ENCODE measurements at places on chromosomes 3 and 15.

DNA sequence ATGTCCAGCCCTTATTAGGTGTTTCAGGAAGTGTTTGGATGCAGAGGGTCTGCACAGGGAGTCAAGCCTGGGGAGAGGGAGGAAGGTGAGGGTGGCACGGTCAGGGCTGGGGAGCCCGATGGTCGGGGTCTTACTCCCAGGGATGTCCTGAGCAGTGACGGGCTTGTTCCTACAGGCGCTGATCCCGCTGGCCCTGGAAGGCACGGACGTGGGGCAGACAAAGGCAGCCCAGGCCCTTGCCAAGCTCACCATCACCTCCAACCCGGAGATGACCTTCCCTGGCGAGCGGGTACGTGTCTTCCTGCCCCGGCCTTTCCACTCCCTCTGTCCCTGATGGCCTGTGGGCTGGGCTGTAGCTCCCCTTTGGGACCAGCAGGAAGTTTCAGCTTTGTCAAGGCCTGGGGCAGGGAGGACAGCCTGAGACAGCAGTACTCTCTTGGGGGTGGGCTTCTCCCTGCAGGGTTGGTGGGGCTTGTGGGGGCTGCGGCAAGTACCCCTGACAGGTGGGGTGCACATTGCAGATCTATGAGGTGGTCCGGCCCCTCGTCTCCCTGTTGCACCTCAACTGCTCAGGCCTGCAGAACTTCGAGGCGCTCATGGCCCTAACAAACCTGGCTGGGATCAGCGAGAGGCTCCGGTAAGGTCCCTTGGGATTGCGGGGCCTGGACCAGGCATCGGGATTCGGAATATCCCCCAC, 4.6 kb upstream of the RCCD1 start:
- DNase-seq: no peak

GRCh38 chr15:70475407-70475781, 288.0 kb downstream of the UACA start:
- no peak for DNase-seq

GRCh38 chr3:177522051-177522450, 324.8 kb upstream of the TBL1XR1 start:
- DNase-seq: no peak

DNA sequence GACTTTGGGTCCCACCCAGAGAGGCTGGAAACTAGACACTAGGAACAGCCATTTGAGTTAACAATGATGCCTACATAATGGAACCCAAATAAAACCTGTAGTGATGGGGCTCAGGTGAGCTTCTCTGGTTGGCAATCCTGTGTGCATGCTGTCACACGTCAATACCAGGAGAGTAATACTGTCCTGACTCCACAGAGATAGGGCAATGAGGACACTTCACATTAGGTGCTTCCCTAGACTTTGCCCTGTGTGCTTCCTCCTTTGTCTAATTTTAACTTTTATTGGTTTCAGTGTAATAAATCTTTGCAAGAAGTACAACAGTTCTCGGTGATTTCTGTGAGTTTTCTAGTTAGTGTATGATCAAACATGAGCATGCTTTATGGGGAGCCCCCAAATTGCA, 281.8 kb upstream of the ARRDC4 start:
- no peak for DNase-seq

- DNase-seq: peak; percentile 88
Observed at GRCh38 chr15:31352911-31353811, 26.5 kb downstream of the KLF13 start.

- DNase-seq: no peak
Observed at GRCh38 chr15:60821462-60822061, 342.6 kb upstream of the ICE2 start.

GRCh38 chr3:49387721-49388120, 24.1 kb downstream of the RHOA start:
- no peak for DNase-seq

DNA sequence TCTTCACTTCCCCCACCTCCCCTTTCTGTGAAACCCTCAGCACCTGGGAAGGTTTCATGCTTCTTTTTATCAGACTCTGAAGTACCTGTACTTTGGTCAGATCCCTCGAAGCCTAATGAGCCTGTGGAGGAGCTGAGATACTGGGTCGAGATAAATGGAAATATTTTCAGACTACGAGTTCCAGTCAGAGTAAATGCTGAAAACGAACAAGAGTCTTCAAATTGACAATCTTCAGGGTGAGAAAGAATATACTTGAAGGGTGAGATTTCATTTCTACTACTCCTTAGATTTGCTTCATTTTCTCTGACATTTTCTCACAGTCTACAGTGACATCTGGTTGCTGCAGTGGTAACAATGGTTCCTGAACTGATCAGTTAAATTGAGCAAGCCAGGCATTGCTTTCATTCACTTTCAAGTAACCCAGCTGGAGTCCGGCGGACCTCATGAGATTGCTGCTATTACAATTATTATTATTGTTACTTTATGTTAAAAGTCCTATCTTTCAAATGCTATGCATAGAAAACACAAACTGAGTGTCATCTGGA, 337.2 kb downstream of the VGLL3 start:
- DNase-seq: no peak

DNA sequence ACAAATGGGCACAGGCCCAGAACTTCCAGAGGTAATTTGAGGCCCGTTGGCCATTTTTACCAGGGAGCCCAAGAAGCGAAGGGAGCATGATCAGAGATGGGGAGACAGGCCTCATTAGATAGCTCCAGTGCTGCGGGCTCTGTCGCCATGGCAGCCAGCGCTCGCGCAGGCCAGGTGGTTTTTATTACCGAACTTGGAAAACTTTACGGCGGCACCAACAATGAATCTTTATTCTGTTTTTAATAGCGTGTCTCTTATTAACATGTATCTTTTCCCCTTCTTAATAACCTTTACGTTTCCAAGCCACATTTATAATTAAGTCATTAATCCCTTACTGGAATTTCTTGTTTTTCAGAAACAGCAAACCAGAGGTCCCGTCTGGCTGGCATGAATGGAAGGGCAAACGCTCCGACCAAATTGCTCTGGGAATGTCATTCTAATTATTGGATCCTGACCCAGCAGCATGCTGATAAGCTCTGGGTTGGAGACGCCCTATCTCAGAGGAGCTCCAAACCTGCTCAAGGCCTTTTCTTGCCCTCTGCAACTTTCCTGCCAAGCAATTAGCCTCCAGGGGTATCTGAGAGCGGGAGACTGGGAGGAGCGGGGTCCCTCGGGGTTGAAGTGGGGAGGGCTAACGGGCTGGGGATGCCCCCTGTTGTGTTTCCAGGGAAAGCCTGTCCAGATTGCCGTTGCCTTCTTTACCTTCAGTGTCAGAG, 256.4 kb downstream of the TLE3 start:
- no peak for DNase-seq

DNA sequence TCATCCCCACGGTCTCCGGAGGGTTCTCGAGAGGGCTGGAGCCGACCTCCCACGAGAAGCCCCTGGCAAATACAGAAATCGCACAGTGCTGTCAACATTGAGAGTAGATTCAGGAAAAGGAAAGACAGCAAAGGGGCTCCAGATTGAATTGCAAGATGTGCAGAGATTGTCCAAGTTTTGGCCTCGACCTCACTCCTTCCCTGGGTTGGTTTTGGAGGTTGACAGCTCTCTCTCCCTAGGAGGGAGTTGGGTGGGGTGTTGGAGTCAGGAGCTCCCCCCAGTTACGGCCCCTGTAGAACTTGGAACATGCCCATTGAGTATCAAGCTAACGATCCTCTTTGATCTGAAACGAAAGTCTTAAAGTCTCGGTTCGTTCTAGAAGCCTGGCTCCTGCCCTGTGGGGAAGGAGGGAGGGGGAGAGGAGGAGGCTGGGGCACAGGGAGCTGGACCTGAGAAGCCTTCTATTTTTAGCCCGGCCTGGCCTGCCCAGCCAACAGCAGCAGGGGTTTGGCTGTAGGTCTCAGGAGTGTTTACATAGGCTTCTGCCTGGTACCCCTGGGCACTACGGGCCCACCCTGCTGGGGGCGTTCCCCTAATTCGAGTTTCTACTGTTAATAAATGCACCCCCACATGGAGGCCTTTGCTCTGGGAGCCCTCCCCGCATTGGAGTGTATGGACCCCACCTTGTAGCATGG, 672 bp upstream of the KY start:
- DNase-seq: peak; percentile 83

GRCh38 chr15:69038508-69038907, 24.0 kb downstream of the NOX5 start:
- DNase-seq: no peak

DNA sequence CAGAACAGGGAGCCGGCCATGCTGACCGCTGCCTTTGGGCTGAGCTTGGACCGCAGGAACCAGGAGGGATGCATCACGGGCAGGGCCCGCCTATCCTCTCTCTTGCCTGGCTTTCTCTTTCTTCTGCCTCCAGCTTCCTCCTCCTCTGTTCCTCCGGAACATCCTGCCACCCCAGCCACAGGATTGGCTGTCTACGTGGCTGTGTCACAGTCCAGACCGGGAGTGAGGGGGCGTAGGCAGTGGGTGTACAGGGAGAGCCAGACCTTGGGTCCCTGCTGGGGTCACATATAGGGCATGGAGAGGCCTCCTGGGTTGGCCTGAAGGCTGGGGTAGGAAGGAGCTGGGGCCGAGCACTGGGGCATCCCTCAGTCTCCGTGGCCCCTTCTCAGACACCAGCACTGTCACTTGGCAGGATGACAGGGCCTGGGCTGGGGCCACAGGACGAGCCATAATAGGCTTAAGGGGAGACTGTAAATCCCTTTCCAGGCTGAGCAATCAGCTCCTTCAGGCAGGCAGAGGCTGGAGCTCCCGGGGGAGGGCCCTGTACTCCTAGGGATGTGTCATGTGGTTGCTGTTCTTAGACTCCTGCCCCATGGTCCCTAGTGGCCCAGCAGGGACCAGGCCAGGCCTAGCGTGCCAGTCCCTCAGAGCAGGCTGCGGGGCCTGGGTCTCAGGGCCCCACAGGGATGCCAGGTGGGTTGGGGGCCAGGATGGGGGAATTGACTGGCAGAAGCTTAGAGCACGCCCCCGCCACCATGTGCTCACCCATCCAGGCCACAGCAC, 25.4 kb downstream of the LINGO1 start:
- no peak for DNase-seq

- peak; percentile 68 for DNase-seq
Observed at GRCh38 chr3:46695177-46695961, 1.9 kb upstream of the ALS2CL start.

DNA sequence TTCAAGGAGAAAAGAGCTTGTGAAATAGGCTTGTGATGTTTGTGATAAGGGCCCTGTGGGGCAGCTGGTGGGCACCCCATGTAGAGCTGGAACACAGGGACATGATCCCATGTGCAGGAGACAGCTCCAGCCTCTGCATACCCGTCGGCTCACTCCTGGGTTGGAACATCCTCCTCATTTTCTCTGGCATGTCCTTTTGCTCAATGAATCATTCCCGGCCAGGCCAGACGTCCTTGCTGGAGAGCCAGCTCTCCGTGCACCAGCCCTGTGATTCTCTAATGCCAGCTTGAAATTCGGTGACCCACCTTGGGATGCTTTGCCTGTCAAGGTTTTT, 77.3 kb downstream of the SMAD3 start:
- no peak for DNase-seq

DNA sequence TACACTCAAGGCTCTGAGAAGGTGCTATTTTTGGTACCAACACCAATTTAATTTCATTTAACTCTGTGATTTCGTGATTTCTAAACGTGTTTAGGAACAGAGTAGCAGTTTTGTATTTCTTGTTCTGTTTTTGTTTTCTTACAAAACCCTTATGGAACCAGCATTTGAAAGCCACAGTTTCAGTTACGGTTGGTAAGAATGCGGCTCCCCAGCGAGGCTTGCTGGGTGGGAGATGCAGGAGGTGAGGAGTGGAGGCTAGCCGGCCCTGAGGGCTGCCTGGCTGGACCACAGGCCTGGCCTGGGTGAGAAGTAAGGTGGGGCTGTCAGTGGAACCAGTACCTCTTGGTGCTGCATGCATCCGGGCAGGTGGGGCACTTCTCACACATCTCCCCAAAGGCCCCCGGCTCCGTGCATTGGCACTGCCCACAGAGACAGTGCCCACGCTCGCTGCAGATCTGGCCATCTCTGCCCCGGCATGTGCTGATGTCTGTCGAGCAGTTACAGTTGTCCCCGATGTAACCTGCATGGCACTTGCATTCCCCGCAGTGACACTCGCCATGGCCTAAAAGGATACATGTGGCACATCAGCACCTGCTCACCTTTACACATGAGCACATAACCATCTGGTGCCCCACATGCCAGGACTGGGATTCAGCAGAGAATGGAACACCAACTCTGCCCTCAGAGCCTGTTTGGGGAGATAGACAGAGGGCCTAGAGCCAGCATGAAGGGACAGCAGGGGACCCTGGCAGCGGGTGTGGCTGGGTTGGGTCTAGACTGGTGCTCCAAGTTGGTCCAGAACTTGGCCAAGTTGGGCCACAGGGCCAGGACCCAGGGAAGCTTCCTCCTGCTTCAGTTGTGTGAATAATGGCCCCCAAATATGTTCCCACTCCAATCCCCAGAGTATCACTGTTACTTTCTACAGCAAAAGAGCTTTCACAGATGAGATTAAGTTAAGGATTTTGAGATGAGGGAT, 43.4 kb downstream of the UMPS start:
- DNase-seq: no peak

DNA sequence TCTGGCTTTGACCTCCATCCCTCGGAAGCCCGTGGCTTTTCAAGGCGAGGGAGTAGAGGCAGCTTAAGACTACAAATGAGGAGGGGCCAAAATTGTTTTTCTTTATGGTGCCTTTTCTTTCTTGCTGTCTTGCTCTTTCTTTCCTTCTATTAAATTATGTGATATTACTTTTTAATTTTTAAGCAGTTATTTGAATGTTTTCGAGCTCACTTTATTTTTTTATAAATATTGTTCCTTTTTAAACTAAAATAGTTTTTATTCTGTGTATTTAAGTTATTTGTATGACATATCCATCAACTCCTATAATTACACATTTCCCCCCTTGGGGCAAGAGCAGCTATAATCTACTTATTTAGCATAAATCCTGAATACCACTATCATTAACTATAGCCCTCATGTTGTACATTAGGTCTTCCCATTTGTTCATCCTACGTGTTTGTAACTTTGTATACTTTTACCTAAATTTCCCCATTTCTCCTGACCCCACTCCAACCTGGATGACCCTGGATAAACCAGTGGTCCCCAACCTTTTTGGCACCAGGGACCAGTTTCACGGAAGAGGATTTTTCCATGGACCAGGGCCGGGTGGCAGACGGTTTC, 622 bp upstream of the PLSCR1 start:
- DNase-seq: no peak

GRCh38 chr15:68900027-68900426, 30.3 kb upstream of the SPESP1 start:
- no peak for DNase-seq

DNA sequence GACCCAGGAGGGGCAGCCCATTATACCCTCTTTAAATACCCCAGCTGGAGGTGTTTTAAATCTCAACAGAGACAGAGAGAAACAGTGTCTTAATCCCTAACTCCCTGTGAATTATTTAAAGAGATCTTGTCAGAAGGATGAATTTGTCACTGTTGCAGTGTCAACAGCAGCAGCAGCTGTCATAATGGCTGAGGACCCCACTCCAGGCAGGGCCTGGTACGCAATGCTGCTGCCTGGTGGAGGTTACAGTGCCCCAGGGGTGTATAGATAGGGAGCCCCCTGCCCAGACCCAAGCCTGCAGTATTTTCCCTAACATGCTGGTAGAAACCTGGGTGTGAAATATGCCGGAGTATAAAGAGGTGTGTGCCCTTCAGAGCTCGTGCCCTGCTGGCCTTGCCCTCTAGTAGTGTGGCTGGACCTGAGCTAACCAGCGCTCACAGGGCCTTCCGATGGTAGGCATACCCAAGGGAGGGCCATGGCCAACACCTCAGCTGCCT, 143.0 kb downstream of the EPHB1 start:
- no peak for DNase-seq

GRCh38 chr3:16907243-16907642, 22.5 kb downstream of the PLCL2 start:
- no peak for DNase-seq

GRCh38 chr3:46585799-46586693, 19.9 kb upstream of the LRRC2 start:
- DNase-seq: no peak

- no peak for DNase-seq
Observed at GRCh38 chr3:74106925-74107324, 482.2 kb upstream of the PDZRN3 start.
